ENCODE measurements at places on chromosomes 11 and 22. TPM values are rescaled to one million over a fixed set of nuclear protein-coding genes. Genes with fewer than 3 reads are reported as not detected.

The PIWIL4 gene
- total RNA-seq, result 2.1 TPM

The POTEH gene
- total RNA-seq, result not detected

The PGR gene
- 1.9 TPM for total RNA-seq

The OR52A5 gene
- not detected for total RNA-seq

DNA sequence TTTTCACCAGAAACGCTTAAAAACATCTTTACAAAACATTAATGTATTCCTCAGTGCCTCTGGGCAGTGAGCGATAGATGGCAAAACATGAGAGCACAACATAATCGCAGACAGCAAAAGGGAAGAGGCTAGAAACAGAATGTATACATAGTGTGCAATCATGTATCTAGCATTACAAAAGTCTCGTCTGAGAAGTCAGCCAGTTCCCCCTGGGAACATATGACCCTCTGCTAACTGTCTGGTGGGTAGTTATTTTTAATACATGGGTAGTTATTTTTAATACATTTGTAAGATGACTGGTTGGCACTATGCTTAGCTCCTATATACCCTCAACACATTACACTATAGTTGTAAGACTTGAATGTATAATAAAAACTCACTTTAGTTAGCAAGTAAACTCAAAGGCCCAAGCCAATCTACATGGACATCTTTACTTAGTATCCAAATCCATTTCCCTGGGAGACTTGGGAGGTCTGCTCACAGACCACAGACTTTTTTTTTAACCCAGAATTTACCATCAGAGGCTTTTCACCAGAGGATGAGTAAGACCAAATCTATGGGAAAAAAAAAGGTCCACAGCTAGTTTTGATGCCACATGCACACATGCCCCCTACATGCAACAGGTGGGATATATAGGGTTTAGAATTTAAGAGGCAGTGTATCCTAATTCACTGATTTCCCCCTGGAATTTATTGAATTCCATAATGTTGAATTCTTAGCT is 71.7 kb downstream of the AMBRA1 start:
- no peak for DNase-seq

DNA sequence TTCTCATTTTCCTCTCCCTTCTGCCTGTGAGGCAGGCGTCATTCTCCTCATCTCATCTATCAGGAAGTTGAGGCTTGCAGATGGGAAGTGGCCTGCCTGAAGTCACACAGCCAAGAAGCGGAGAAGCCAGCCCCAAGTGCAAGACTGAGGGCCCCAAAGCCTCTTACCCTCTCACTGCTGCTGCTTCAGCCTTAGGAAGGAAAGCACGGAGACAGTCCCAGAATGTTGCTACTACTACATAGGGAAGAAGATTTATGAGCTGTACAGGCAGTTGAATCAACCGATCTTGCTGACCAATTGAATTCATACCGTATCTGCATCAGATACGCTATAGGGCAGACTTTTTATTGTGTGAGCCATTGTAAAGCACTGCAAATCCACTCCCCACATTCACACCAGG is 89.0 kb downstream of the CWC15 start:
- DNase-seq, result no peak

DNA sequence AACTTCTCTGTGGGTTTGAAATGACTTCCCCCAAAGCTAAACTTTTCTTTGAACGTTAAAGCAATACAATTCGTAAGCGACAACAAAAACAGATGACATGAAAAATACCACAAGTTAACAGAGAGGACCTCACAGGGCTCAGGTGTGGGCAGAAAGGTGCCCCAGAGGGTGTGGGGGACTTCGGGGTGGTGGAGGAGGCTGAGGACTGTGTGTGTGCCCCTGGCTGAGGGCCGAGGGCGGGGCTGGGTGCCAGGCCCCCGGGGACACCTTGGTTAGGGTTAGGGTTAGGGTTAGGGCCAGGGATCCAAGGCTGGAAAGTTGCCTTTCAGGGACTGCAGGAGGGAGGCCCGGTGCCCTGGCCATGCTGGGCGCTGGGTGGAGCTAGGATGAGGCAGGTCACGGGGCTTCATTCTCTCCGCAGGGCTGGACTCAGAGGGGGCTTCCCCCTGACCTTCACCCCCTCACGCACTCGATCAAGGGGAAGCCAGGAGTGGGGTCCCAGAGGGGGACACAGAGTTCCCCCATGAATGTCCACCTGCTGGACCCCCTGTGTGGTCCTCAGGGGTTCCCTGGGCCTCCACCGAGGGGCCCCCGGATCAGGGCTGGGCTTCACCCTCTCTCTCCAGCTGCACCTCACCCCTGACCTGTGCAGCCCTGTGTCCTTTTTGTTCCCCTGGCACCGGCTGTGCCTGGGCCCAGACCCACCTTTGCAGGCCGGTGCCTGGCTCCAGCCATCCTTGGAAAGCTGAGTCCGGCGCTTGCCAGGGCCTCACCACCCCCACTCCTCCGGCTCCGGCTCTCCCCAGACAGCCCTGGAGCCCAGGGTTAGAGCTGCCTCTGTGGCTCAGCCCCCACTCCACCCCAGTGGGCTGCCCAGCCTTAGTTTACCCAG is 7.0 kb downstream of the TNNI2 start:
- no peak for DNase-seq

- DNase-seq, result peak; percentile 45
These were observed 15.8 kb downstream of the CYB5R2 start for GRCh38 chr11:7657306-7658025.

GRCh38 chr22:42227435-42227834 is 43.0 kb downstream of the TCF20 start:
- DNase-seq, result no peak

GRCh38 chr11:123221096-123221561 is 26.1 kb upstream of the CLMP start:
- no peak for DNase-seq

DNA sequence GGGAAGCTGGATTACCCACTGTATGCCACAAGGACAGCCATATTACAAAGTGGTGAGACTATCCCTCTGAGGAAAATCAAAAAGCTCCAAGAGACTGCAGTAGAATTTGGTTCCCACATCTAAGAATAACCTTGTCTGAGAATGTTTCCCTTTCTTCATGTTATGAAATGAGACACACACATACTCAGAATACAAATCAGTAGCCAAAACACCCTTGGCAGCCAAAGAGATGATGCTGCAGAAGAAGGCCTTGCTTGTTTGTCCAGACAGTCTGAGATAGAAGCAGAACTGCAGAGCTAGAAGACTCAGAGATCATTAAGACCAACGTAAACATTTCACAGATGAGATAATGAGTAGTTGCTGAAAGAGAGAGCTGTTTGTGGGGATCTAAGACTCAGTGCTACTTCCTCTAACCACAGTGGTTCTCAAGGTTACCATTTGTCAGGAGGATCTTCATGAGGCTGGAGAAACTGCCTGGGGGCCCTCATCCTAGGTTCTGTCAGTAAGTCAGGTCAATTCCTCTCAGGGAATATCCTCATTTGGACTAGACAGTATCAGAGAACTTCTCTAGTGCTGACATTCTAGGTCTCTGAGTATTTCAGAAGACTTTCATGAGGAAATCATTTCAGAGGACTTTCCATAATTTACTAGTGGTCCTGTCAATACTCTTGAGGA is 38.9 kb downstream of the RELT start:
- DNase-seq, result no peak

GRCh38 chr11:59801981-59802638 is 8.5 kb downstream of the MRPL16 start:
- DNase-seq, result no peak
